ENCODE measurements at places on chromosomes 13 and 19. TPM values are rescaled to one million over a fixed set of nuclear protein-coding genes. Genes with fewer than 3 reads are reported as not detected.

Gene GRIN2D
- total RNA-seq = 0.47 TPM

DNA sequence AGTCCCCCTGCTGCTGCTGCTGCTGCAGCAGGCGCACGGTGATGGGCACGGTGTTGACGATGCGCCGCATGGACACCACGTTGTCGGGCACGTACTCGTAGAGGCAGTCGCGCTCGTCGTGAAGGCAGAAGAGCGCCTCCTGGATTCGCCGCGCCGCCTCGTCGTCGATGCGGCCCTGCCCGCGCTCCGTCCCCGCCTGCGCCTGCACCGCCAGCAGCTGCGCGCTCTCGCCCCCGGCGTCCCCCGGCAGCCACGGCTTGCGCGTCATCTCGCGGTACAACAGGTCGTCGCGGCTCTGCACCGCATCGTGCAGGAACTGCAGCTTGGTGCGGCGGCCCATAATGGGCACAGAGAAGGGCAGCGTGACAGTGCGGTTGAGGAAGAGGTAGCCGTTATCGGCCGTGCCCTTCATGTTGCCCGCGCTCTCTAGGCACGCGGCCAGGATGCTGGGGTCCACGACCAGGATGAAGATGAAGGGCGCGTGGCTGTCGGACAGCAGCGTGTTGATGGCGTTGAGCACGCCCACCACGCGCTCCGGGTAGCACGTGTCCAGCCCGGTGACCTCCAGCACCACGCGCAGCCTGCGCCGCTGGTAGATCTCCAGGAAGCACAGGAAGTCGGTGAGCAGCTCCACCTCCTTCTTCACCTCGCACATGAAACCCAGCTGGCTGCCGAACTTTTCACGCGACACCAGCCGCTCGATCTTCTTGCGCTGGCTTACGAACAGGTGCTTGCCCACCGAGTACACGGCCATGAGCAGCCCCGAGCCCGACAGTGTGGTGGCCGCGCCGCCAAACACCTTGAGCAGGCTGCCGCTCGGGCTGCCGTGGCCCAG, 8.1 kb downstream of the NKPD1 start:
- no peak for DNase-seq

DNA sequence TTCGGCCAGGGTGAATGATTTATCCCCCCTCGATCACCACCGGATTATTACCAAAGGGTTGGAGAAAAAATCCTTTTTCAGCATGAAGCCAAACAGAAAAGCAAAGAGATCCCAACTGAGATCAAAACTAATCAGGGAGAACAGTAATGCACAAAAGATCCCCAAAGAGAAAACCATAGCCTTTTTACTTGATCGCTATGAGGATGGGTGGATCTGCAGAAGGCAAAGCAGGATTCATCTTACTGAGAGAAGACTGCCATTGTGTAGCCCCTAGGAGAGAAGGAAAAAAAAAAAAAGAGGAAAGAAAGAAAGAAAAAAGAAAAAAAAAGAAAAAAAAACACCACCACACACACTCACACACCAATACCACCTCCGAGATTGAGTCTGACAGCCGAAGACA, at the start of gene FGF14:
Gene FGF14 (minus strand): TSS at position 283 of the 400 bp plus-strand sequence.
- no peak for DNase-seq

DNA sequence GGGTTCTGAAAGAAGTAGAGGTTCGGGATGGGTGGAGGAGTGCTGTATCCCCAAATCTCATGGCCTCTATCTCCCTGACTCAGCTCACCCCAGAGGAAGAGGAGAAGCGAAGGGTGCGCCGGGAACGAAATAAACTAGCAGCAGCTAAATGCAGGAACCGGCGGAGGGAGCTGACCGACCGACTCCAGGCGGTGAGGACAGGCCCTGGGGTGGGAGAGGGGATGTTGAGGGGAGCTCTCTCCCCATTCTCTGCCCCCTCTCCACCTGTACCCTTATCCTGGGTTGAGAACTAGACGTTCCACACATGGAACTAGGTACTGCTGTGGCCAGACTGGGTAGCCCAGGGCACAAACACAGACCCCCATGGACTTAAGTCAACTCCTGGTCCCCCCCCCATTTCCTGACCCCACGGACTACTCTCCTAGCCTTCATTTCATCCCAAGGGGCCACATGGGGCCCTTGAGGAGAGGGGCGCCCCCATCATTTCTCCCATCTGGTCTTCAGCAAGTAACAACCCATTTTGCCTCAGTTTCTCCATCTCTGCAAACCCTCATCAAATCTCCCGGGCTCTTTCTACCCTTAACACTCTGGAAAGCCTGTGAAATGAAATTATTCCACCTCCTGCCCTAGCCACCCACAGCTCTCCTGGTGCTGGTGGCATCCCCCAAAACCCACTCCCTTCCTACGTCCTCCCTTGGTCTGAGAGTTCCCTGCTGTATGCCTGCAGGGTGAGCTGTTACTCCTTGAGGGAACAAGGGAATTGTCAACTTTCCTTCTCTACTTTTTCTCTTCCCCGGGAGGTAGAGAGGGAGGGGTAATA, 3.5 kb downstream of the FOSB start:
- no peak for DNase-seq

DNA sequence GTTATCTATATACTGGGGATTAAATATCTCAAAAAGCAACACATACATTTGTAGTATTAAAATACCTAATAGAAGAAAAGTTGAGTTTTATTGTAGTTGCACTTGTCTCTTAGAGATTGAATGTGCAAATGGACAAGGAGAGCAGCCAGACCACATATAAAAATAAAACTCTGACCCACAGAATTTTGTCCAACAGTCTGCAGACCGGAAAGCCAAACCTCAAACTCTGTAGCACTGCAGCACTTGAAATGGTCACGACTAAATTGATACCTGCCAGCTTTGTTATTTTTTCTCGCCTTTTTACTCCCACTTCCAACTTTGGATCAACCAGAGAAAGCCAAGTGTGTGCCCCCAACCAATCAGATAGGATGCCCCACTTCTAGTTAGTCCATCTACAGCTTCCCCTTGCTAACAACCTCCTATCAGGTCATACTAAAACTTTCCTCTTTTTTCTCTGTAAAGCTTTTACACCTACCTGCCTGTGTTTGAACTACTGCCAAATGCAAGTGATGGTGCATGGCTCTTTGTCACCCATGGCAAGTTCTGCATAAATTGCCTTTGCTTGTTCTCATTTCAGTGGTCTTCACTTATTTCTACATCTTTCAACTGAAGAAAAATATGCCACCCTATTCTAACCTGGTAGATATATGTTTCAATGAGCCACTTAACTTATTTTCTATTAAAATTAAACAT, 1250.7 kb upstream of the SPRY2 start:
- DNase-seq = no peak

DNA sequence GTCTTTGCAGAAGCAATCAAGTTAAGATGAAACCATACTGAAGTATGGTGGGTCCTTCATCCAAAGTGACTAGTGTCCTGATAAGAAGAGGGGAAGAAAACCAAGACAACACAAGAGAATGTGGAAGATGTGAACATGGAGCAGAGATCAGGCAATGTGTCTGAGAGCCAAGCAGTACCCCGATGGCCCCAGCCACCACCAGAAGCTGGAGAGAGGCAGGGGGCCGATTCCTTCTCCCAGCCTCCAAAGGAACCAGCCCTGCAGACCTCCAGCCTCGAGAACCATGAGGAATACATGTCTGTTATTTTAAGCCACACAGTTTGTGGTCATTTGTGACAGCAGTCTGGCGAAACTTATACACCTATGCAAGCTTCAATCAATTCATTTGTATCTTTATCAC, 93.2 kb downstream of the IRS2 start:
- DNase-seq = no peak

- DNase-seq = no peak
Observed at GRCh38 chr13:28357911-28358433, 137.0 kb downstream of the FLT1 start.

Gene CYP2S1
- 0.32 TPM for total RNA-seq

GRCh38 chr13:73983109-73983508, 151.1 kb downstream of the KLF12 start:
- no peak for DNase-seq

DNA sequence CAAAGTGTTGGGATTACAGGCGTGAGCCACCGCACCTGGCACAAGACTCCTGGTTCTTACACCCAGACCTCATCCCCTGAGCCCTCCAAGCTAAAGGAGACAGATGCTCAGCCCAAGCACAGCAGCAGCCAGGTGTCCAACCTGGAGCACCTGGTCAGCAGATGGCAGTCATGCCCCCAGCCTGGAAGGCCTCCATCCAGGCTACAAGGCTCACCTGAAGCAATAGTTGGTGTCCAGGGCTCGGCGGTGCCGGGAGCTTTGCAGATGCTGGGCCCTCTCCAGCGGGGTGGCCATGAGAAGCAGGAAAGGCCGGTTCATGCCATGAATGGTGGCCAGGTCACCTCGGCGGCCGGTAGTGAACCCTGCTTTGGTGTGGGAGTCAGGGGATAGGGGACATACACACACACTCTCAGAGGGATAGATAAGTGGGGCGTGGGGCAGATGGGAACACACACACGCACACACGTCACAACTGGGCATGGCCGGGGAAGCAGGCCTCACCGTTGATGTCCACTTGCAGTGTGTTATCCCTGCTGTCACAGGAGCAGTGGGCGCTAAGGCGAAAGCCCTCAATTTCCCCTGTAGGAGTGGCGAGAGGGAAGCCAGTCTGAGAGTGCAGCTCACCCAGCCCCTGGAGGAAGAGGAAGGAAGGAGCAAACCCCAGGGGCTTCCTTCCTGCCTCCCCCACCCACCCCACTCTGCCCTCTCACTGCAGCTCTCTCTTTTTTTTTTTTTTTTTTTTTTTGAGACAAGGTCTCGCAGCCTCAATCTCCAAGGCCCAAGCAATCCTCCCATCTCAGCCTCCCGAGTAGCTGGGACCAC, 11.8 kb downstream of the TGFB1 start:
- no peak for DNase-seq

Gene ZNF610
- 1.1 TPM for total RNA-seq

DNA sequence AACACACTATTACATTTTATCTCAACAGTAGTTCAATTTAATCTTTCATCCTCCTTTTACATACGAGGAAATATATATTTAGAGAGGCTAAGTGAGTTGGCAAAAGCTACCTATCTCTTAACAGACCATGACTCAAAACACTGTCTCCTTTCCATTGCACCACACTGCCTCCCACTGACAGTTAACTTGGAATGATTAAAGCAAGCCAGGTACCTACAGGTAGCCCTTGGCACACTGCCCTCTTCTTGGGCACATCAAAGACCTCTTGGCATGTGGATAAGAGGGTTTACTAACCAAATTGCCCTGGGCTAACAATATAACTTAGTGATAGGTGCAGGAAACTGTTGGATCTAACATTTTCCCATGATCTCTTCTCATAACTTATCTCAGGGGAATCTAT, 1.8 kb downstream of the ABHD13 start:
- no peak for DNase-seq

Gene NTN5
- not detected for total RNA-seq

DNA sequence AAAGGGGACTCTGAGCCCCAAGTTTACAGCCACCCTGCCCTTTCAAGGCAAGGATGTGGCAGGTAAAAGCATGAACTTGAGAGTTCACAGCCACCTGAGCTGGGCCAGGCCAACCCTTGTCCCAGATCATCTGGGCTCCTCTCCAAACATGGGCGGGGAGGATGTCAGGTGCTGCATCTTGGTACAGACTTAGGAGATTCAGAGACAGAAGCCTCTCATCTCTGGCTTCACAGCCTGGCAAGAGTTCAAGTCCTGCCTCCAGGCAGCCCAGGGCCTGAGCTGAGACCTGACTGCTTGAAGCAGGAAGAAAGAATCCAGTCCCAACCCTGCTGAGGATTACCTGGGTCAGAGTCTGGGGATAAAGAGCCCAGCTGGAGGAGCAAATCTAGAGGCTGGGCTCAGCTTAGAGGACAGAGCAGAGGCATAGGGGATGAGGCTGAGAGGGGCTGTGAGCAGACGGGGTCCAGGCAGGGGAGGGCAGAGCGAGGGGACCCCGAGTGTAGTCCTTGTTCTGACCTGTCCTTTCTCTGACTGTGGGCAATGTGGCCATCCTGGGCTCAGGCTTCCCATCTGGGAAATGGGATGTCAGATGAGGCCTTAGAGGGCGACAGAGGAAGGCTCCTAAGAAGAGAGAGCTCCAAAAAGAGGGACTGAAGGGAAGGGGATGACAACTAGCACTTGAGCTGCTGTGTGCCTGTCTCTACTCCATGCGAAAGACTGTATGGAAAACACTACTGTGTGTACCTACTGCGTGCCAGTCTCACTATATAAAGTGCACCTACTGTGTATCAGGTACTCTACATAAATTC, 6.6 kb upstream of the OR10H5 start:
- DNase-seq = no peak

GRCh38 chr19:51887522-51888498, at the start of gene ZNF577:
ZNF577 (minus strand) TSS chr19:51887951; CDS start chr19:51880382, 7,569 bp downstream.
- DNase-seq = peak; percentile 72

DNA sequence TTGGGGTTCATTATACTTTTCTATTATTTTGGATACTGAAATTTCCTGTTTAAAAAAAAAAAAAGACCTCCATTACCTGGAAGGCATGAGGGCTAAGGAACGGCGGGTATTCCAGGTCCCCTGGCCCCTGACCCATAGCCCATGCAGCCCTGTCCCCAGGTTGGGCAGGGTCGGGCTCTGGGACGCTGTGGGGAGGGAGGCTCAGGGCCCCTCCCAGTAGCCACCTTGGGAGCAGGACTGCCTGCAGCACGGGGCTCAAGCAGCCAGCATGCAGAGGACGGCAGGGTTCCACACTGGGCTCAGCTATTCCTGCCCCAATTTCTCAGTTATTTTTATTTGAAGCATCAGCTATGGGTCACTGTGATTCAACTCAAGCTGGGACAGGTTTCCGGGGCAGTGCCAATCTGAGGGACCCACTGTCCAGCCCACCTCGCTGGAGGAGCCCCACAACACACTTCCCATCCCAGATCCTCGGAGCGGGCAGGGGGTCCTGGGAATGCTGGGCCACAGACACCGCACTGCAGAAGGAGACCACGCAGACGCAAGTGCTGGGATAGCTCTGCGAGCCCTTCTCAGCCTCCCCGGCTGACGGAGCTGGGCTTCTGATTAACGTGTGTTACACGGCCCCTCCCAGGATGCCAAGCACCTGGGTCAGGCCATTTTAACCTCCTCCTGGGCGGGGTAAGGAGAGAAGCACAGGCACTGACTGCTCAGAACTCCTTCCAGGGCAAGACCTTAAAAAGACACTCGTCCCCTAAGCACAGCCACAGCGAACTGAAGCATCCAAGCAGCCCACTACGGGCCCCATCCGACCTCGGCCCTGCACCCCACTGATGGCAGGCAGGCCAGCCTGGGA, 60.1 kb downstream of the PEPD start:
- DNase-seq = no peak

DNA sequence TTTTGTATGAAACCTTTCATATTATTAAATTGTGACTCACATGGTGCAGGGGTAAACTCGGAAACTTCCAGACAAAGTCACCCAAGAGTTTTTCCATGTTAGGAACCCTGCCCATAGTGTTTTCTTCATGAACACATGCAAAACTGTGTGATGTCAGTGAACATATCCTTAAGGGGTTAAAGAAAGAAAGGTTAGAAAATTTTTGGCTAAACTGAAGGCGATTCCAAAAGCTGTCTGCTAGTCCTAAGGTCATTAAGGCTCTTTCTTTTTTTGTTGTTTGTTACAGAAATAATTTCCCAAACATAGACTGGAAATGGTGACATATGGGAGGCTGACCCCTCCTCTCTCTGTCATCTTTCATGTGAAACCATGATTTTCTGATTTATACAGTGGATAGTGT, 271.9 kb downstream of the DNAJC15 start:
- no peak for DNase-seq

GRCh38 chr13:50015750-50016149, 506 bp downstream of the KCNRG start:
- DNase-seq = no peak

Gene DNAAF3
- total RNA-seq = 0.65 TPM
